Stimulated activated CD4-positive, alpha-beta T cell treated with anti-CD3 and anti-CD28 coated beads, TNF-alpha, amount 100 ng/mL, for 1 hour (primary cell): ENCODE measurements at places on chromosomes 1 and 21.

DNA sequence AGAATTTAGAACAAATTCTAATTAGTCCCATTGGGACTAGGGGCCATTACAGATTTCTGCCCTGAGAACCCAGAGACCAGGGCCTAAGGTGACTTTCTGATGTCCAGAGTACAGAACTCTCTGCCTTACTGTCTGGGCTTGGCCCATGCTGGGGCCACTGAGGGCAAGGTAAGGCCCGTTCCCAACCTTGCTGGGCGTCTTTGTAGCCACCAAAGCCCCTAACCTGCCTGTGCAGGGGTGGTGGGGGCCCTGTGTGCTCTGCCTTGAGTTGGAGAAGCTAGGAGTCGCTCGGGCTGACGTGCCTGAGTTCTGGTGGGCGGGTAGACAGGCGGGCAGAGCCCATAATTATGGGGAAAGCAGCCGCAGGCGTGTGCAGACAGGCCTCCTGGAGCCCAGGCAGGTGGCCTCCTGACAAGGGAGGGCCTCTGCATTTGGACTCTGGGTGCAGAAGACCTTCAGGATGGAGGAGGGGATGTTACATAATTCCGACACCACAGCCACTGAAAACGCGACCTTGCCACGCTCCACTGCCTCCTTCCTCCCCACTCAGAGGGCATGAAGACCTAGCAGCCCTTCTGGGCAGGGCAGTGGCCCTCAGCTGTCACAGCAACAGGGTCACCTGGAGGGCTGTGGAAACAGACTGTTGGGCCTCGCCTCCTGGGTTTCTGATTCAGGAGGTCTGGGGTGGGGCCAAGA, 239.9 kb upstream of the TMEM51 start:
- DNase-seq, result no peak

DNA sequence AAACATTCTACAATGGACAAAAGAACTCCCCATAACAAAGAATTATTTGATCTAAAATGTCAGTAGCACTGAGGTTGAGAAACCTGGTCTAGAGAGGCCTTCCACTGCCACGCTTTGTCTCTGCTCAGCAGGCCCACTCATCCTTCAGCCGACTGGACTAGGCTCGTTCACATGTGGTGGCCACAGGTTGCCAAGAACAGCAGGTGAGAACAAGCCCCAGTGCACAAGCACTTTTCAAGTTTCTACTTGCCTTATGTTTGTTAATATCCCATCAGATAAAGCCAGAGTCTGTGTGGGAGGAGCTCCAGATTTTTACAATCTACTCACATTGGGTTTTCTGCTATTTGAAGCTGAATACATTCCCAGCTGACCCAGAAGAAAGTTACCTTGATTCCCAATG, 9.1 kb upstream of the EFHD2 start:
- DNase-seq, result no peak

GRCh38 chr1:160427625-160428024, 27.3 kb downstream of the VANGL2 start:
- DNase-seq, result no peak

GRCh38 chr1:58256546-58256945, 290.0 kb downstream of the OMA1 start:
- DNase-seq, result no peak

- DNase-seq, result no peak
These were observed 234.9 kb downstream of the NPHP4 start for GRCh38 chr1:5757187-5757805.

DNA sequence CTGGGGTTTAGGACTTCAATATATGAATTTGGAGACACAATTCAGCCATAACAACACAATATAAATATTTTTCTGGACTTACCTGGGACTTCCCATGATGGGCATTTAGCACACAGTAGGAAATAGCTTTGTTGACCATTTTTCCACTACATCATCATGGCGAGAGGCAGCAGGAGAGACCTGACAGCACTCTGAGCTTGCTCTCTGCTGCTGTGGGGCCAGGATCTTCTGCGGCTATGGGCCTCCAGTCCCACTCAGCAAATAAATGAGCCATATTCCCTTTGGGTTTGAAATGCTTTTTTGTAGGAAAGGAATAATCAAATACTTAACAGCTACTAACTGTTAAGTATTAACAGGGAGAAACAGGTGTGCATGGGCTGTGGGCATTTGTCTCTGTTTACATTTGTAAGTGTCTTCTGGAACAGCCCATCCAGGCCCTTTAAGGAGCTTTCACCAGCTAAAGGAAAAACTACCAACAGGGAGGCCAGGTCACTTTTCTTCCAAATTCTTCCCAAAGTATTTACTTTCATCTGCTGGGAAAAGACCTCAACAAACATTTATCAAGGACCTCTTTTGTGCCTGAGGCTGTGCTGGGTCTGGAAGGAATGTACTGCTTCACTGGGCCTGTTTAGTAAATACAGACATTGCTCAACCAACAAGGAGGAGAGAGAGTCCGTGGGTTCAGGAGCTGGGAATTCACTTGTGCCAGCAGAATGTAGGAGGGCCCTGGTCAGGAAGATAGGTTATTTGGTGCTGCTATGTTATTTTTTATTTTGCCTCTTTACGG, 133.2 kb downstream of the LRIG2 start:
- no peak for DNase-seq

- no peak for DNase-seq
These were observed 33.5 kb upstream of the TARBP1 start for GRCh38 chr1:234512451-234512861.

DNA sequence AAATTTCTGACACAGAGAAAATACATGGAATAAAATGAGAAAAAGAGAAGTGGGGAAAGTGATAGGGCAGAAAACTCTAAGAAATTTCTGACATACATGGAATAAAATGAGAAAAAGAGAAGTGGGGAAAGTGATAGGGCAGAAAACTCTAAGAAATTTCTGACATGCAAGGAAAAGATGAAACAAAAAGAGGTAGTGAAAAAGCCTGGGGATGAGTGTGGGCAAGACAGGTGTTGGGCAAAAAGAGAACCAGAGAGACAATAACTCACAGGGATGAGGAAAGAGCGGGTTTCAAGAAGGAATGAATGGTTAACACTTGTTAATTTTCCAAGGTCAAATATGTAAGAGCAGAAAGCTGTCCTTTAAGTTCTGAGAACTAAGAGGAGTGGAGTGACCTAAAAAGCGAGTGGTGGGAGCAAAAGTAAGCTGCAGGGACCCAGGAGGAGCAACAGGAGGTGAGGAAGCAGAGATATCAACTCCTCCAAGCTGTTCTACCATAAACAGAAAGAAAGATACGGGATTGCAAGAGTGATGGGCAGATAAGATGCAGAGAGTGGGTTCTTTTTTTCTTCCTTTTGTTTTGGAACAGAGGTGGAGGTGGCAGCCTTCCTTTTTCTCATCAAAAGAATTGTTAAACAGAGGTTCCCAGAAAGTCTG, 29.9 kb upstream of the EXO1 start:
- DNase-seq, result no peak

DNA sequence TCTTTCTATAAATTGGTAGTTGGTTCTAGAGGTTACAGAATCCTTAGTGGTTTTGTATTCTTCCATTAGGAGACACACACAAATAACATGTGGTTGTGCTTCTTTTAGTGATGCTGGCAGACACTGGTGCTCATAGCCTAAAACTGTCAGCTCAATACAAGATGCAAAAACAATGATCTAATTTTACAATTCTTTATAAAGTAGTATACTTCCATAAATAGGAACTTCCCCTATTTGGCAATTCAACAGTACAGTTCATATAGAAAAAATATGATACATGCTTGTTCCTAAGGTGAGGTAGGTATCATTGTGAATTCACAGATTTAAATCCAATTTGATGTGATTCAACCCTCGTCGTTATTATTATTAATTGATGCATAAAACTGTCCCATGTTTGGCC, 20.8 kb upstream of the CCDC17 start:
- DNase-seq, result no peak

DNA sequence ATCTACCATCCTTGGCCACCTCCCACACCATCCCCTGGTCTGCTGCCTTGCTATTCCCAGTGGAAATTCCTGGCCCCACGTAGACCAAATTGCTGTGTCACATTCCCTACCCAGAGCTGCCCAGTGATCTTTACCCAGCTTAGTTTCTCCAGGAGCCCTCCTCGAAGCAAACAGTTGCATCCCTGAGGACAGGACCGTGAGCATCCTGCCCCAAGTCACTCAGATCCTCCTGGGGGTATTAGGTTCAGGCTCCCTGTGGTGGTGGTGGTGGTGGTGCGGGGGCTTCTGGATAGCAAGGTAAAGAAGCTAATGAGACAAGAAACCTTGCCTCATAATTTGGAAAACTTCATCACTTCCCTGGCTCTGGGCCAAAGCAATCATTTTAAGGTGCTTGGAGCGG, 58.4 kb upstream of the RBM15 start:
- no peak for DNase-seq
